ENCODE measurements at places on chromosomes 5 and 9.

DNA sequence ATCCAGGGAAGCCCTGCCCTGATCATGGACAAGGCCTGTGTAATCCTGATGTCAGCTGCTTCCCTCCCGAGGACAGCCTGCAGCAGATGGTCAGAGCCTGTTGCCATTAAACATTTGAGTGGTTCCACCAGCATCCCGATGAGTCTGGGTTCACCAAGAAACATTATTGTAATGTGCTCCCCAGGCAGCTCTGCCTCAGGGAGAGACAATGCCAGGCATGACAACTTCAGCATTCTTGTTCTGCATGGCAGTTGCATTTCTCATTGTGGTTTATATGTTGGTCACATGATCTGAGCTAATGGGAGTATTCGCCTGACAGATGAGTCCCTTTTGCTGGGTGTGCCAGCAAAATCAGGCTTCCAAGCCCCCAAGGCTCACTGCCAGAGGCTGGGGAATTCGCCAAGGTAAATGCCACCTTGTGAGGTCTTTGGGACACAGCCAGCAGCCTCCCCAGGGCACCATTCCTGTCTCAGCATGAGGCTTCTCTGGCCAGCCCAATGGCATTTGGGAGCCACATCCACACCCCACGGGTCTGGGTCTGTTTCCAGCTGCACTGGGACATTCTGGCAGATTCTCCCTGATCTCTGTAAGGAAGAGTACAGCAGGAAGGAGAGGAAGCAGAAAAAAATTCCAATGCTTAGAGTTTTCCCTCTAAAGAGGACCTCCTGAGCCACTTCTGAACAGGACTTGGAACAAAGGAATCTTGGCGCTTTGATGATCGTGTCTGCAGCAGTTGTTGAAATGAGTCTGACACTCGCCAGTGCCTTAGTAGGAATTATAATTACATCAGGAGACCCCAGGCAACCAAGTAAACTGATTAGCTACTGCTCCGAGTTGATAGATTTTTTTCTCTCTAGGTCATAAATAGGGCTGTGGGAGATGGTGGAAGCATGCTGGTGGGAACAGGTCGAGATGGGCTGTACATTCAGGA, 18.7 kb downstream of the KCNIP1 start:
- no peak for DNase-seq

DNA sequence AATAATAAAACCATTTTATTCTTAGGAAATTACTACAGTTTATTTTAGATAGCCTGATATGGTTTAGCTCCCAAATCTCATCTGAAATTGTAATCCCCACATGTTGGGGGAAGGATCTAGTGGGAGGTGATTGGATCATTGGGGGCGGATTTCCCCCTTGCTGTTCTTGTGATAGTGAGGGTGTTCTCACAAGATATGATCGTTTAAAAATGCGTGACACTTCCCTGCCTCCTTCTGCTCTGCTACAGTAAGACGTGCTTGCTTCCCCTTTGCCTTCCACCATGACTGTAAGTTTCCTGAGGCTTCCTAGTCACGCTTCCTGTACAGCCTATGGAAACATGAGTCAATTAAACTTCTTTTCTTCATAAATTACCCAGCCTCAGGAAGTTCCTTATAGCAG, 122.4 kb upstream of the FGF10 start:
- DNase-seq = no peak

DNA sequence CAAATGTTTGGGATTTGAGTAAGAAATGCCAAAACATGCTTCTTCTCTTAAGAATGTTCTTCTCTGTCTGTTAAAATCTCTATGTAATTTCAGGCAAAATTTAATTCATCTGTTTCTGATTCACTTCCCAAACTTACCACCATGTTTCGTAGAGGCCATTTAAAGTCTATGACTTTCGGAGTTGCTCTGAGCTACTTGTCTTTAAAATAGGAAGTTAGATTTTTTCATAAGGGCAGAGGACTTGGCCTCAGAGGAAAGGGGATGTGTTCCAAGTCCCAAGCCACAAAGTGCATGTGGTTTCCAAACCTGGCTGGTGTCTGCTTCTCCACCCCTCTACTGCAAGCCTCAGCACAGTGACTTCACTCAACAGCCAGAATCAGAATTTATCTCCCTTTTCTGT, 111.3 kb upstream of the ADRA1B start:
- DNase-seq = no peak

DNA sequence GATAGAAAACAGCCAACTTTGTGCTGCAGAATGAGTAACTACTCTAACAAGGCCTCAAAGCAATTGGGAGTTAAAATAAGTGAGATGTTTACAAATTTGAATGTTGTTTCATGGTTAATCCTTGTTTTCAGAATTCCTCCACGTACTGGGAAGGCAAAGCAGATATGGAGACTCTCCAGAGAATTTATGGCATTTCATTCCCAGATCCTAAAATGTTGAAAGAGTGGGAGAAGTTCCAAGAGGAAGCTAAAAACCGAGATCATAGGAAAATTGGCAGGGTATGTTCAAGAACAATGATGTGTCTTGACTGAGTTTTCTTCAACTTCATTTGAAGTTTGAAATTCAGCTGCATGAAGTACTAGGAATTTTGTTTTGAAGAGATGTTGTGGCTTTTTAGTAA, 16.4 kb downstream of the TARS1 start:
- DNase-seq = no peak

- no peak for DNase-seq
Observed at GRCh38 chr5:5141339-5141599, 1.1 kb downstream of the ADAMTS16 start.

DNA sequence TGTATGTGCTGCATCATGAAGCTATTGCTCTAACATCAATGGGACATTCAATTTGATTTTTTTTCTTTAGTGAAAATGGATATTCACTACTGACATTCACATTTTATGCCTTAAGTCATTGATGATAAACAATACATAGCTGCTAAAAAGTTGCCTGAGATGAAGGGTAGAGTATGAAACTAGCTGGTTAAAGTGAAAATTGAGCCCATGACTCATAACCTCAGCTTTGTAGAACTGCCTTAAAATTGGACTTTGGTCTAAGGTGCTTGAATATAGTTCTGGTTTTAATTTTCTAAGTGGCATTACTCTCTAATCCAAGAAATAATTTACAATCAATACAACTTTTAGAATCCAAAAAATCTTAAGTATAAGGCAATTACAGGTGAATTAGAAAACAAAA, 740.4 kb upstream of the RIOK2 start:
- DNase-seq = no peak

DNA sequence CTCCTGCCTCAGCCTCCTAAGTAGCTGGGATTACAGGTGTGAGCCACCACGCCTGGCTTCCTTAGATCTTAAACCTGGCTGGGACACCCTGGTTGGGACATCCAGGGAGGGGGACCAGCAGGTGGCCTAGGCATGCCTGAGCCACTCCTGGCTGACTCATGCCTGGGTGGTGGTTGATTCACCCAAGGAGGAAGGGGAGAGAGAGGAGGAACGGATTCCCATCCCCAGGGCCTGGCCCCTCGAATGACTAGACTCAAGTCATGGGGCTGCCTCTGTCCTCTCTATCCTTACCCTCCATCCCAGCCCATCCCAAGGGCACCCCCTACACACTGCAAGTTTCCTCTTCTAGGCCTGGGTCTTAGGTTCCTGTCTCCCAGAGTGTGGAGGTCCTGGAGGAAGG, 12.7 kb downstream of the EEIG1 start:
- DNase-seq = no peak

DNA sequence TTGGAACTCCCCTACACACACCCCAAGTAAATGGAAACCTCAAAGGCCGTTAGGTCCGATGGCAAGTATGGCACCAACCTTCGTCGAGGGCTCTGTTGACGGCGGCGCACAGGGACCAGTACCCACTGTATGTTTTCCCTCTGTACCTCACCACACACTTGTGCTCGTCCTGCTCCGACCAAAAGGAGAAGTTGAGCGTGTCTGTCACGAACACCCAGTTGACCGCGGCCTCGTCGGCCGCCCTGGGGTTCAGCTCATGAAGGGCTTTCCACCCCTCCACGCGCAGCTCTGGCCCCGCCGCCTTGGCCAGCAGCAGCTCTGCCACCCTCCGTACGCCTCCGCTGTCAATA, 24.0 kb downstream of the HNRNPK start:
- DNase-seq = no peak

- no peak for DNase-seq
Observed at GRCh38 chr5:88488130-88488529, 219.5 kb upstream of the TMEM161B start.

DNA sequence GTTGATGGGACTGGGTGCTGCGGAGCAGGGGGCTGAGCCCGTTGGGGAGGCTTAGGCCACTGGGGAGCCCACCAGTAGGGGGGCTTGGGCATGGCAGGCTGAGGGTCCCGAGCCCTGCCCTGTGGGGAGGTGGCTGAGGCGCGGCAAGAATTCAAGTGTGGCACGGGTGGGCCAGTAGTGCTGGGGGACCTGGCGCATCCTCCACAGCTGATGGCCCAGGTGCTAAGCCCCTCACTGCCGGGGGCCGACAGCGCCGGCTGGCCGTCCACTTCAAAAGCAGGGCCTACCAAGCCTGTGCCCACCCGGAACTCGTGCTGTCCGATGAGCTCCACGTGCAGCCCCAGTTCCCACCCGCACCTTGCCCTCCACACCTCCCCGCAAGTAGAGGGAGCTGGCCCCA, 917.5 kb downstream of the TAF11L14 start:
- DNase-seq = no peak

GRCh38 chr9:135857371-135857786, 50.0 kb downstream of the CAMSAP1 start:
- DNase-seq = no peak

DNA sequence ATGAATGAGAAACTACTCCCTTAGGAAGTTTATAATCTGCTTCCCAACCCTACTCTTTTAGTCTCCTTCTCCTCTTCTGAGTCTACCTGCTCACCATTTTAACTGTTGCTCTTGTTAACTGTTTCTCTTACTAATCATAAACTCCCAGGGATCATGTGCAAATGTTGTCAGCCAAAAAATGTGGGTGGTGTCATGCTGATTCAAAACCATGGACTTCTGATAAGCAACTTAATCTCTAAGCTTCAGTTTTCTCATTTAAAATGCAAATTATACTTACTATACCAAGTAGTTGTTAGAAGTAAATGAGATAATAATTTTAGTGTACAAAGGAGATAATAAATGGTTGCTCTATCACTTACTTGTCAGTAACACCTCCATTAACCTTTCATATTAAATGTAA, 45.9 kb upstream of the TLX3 start:
- DNase-seq = no peak

DNA sequence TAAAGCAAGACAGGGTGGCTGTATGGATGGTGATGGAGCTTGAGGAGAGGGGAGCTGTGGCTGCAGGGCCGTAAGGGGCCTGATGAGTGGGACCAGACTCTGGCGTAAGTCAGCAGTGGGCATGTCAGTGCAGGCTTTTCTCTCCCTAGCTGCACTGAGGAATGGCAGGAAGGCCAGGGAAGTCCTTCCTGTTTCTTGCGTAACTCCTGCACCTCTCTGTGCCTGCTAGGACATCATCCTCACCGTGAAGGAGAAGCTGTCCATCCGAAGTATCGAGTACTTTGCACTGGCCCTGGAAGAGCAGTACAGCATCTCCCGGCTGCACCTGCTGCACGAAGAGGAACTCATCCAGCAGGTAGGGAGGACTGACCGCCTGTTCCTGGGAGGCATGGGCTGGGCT, 24.1 kb upstream of the TRMT10B start:
- no peak for DNase-seq

DNA sequence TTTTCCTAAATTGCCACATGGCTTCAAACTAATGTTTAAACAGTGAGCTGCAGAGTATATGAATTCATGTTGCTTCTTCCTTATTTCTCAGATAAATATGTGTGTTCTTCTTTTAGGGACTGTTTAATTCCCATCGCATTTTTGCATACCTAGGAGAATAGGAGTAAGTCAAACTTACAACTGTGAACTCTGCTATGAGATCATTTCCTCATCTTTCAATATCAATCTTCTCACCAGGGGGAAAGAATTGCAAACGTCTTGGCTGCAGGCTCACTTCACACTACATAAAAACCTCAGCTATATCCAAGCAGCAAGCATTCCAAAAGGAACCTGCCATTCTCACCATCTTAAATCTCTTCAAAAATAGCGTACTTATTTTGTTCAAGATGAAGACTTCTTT, 271.0 kb downstream of the DNAH5 start:
- DNase-seq = no peak

GRCh38 chr9:88059469-88059868, 78.8 kb downstream of the SPATA31C2 start:
- DNase-seq = no peak

DNA sequence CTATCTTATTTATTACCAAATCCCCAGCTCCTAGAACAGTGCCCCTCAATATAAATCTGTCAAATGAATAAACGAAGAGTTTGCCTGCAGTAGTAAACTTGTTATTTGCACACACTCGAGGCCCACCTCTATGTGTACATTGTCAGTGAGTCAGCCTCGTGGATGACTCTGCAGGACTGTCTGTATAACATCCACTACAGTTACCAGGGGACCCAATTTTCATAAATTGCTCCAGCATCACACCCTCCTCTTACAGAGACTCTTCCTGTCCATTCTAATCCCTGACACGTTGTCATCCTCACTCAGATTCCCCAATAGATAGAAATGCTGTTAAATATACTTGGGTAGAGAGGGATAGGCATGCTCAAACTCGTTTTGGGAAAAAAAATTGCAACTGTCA, 478.5 kb downstream of the RAB3C start:
- DNase-seq = no peak

- DNase-seq = no peak
Observed at GRCh38 chr5:154165886-154166285, 24.6 kb upstream of the GALNT10 start.

- no peak for DNase-seq
Observed at GRCh38 chr5:1516615-1517601, 6.9 kb downstream of the LPCAT1 start.

GRCh38 chr9:90259311-90260246, 383.0 kb downstream of the DIRAS2 start:
- DNase-seq = no peak

GRCh38 chr5:125865166-125865815, 557.9 kb upstream of the GRAMD2B start:
- DNase-seq = no peak

DNA sequence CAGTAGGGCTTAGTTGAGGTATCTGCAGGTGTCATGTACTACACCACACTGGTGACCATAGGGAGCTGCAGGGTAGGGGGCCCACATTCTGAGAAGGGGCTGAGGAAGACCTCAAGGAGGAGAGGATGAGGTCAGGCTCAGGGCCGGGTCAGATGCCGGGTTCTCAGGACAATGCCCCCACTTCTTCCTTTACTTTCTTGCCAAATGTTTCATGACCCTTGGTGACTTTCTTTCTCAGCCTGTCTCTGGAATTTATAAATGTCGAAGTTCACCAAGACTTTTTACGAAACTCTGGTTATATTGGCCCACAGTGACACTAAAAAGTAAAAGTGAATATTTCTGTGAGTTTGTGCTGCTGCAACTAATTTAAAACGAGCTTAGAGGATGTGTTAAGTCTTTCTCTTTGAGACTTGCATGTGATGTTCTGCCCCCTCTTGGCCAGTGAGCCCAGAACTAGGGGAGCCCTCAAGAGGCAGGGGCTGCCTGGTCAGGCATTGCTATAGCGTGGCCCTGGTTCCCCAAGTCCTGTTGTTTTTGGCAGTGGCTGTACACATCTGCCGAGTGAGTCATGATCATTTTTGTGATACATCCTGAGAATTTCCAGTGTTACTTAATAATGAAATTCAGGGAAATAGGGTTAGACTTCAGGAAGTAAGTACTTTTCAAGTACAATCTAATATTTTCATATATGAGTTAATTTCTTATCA, 11.2 kb downstream of the ACO1 start:
- no peak for DNase-seq

GRCh38 chr5:76691467-76692273, 24.3 kb upstream of the F2R start:
- no peak for DNase-seq

- DNase-seq = no peak
Observed at GRCh38 chr9:133951265-133951664, 40.9 kb downstream of the VAV2 start.

All from GM18507 (cell line).